ENCODE measurements at places on chromosomes 6 and 20.

DNA sequence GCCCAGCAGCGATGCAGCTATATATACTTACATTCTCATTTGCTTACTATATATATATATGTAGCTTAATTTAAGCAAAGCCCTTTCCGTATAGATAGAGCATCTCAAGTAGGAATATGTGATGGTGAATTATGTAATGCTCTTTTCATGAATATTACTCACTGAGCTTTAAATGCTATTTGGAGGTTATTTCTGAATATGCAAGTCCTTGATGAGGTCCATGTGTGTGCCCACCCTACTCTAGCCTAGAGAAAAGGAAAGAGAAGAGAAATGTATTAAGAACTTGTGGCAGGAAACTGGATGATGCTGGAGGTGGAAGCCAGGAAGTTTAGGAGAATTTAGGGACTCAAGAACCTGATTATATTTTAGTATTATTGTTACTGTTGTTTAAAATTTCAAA lies 63.2 kb downstream of the PHACTR1 start:
- no peak for DNase-seq

- DNase-seq, result no peak
Measured at GRCh38 chr6:166551754-166552495, 34.6 kb downstream of the RAMACL start.

DNA sequence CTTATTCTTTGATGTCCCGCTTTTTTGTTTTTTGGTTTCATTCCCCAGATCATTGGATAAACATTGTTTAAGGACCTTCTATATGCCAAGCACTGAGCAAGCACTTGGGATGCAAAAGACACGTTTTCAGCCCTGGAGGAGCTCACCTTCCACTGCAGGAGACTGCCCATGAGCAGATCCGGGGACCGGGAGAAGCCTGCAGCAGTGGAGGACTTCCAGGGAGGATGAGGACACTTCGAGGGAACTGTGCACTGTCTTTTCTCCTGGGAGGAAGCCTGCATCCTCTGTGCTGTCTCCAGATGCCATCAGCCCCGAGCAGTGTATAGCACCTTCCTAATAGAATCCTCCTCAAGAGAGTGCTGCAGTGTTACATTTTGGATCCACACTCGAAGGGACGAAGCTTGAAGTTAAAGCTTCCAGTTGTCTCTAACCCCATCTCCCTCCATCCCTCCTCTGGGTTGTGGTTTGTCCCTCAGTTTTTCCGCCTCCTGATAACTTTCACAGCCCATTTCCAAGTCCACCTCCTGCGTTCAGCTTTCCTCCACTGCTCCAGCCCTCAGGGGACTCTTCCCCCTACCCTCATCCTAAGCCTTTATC lies 5.8 kb upstream of the KCNG1 start:
- DNase-seq, result no peak

GRCh38 chr6:127463056-127463455 lies 3.9 kb upstream of the KIAA0408 start:
- DNase-seq, result no peak

- no peak for DNase-seq
Measured at GRCh38 chr6:25384967-25385366, 105.8 kb downstream of the CARMIL1 start.

DNA sequence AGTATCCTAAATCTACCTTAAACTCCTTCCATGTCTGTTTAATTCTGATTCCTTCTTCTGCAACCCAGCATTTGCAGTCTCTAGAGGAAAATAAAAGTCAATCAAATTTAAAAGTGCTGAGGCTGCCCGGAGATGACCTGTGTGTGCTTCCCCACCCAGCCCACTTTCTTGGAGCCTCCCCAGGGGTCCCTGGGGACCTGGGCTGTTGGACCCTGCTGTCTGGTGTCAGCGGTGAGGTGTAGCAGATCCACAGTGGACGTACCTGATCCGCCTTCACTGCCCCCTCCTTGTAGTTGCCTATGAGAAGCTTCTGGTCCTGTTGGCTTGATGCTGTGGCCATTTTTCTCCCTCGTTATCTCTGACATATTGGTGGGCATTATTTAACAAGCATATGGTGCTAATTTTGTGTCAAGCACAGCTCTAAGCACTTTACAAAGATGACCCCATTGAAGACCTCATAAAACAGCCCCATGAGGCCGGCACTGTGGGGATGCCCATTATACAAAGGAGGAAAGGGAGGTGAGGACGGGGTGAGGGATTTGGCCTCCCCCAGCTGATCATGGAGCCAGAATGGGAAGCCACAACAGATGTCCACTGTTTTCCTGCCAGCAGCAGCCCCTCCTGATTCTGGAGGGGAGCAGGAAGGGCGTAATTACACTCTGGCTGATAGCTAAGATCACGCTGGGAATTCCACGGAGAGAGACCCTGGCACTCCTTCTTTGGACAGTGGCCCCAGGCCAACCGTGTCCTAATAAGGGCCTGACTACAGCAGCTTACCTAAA lies 628.2 kb downstream of the CDH26 start:
- no peak for DNase-seq

DNA sequence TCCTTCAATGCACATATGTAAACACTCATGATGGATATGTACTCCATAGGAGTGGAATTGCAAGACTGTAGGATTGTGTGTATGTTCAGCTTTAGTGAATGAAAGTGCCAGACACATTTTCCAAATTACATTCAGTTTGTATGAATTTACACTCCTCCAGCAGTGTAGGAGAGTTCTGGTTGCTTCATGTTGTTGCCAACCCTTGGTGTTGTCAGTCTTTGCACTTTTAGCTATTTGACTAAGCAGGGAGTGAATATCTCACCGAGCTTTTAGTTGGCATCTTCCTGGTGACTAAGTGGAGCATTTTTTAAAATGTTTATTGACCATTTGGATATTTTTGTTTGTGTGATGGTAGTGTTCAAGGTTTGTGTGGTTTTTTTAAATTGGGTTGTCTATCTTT lies 23.9 kb downstream of the NKX2-4 start:
- no peak for DNase-seq

GRCh38 chr6:79081663-79082062 lies 3.6 kb upstream of the PHIP start:
- no peak for DNase-seq

DNA sequence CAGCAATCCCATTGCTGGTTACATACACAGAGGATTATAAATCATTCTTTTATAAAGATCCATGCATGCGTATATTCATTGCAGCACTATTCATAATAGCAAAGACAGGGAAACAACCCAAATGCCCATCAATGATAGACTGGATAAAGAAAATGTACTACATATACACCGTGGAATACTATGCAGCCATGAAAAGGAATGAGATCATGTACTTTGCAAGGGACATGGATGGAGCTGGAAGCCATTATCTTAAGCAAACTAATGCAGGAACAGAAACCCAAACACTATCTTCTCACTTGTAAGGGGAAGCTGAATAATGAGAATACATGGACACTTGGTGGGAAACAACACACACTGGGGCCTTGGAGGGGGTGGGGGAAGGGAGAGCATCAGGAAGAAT lies 529.7 kb downstream of the TBC1D32 start:
- DNase-seq, result no peak

DNA sequence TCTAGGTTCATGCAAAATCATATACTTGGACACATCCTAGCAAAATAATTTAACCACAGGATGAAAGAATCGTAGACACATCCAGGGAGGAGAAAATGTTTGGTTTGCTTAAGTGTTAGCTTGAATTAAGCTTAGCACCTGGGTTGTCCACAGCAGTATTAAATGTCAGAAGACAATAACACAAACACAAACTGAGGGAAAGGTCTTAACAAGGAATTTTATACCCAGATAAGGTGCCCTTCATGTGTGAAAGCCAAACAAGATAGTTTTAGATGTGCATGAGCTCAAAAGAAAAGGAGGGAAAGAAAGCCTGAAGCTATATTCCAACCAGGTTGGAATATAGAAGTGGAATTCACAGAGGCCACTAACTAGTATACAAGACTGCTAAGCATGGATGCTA lies 49.1 kb downstream of the SLC23A2 start:
- no peak for DNase-seq

DNA sequence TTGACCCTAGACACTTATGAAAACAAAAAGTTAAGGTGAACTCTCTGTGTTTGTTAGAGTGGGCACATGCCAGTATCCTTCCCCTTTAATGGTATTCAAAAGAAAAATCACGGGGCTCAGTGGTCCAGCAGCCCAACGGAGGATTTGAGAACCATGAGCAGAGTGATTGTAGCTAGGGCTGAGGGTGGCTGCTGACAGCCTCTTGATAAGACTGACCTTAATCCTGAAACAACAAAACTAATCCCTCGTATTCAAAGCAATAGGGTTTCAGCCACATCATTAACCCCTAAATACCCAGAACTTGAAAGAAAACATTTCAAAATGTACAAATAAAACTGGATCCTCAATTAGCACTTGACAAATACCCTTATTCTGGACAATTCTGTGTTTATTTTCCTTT lies 95.1 kb downstream of the SNAP25 start:
- no peak for DNase-seq

DNA sequence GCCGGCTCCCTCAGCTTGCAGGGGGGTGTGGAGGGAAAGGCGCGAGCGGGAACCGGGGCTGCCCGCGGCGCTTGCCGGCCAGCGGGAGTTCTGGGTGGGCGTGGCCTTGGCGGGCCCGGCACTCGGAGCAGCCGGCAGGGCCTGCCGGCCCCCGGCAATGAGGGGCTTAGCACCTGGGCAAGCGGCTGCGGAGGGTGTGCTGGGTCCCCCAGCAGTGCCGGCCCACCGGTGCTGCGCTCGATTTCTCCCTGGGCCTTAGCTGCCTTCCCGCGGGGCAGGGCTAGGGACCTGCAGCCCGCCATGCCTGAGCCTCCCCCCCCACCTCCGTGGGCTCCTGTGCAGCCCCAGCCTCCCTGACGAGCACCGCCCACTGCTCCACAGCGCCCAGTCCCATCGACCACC lies 514.5 kb upstream of the GJE1 start:
- DNase-seq, result no peak

DNA sequence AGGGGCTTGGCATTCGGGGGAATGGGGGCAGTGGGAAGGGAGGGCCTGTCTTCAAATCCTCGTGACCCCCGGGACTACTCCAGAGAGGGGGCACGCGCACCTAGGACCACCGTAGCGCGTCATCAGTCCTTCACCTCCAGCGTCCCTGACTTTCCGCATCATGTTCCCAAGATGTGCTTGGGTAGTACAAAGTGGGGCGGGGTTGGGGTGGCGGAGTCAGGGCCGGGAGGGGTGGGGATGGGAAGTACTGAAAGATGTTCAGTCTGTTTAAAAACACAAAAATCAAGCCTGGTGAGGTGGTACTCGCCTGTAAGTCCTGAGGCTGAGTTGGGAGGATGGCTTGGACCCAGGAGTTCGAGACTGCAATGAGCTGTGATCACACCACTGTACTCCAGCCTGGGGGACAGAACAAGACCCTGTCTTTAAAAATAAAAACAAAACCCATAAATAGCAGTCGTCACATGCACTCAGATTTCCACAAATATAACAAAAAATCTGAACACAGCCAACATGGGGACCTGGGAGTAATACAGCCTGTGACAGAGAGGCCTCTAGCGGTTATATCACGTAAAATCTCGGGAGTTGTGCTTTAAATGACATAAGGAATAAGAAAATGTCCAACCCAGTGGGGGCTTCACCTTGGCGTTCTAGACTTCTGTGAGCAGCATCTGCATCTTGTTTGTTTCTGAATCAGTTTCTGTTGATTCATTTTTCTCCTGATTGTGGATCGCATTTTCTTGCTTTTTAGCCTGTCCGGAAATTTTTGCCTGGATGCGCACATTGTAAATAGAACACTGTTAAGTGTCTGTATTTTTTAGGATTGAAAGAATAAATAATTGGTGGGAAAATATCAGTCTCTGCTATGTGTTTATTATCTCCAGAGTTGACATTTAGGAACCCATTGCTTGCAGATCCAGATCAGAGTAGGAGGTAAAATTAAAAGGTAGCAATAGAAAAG lies 698 bp upstream of the LRP11 start:
- no peak for DNase-seq

DNA sequence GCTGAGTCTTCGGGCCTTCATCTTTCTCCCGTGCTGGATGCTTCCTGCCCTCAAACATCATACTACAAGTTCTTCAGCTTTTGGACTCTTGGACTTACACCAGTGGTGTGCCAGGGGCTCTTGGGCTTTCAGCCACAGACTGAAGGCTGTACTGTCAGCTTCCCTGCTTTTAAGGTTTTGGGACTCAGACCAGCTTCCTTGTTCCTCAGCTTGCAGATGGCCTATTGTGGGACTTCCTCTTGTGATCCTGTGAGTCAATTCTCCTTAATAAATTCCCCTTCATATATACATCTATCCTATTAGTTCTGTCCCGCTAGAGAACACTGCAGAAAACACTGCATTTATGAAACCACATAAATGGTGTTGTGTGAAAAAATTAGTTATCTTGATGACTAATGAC lies 13.9 kb upstream of the BCLAF1 start:
- DNase-seq, result no peak

GRCh38 chr6:55652429-55652828 lies 73.4 kb upstream of the HMGCLL1 start:
- no peak for DNase-seq

Data from smooth muscle cell of the brain vasculature (primary cell).